NCI-H1694 treated with DMSO at 0.1 percent for 48 hours (cell line): ENCODE measurements at places on chromosomes 11 and 22.

DNA sequence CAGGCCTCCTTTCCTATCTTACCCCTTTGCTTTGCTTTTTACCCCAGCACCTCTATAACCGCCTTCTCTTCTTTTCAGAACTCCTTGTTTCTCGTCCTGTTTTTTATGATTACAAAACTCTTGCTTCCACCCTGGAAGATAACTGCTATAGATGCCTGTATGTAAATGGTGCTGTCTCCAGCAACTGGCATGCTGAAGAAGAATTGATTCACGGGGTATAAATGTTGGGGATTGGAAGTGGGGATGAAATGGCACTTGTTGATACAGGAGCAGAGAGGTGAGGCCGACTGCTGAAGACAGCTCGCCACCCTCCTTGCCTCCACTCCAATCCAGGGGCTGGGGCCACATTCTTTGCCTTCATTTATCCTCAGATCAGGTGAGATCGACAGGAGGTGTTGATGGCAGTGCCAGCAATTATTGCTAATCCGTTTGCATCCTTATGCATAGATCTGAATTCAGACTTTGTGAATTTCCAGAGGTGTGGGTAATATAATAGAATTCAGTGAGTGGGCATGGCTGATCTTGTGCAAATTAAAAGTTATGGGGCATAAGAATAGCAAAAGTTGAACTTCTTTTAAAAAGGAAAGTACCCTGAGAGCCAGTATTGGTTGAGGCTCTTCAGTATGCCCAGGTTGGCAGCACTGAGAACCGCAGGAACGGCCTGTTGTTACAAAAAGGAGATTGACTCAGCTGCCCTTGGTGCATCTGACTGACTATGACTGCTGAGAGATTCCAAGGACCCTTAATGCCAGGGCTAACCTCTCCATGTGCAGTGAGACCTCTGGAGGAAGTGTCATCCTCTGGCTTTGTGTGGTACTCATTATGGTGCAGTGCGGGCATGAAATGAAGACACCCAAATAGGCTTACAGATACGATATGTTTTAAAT is 5.3 kb downstream of the NEAT1 start:
- DNase-seq: no peak

GRCh38 chr11:57421805-57422204 is 5.1 kb downstream of the SLC43A3 start:
- no peak for DNase-seq

DNA sequence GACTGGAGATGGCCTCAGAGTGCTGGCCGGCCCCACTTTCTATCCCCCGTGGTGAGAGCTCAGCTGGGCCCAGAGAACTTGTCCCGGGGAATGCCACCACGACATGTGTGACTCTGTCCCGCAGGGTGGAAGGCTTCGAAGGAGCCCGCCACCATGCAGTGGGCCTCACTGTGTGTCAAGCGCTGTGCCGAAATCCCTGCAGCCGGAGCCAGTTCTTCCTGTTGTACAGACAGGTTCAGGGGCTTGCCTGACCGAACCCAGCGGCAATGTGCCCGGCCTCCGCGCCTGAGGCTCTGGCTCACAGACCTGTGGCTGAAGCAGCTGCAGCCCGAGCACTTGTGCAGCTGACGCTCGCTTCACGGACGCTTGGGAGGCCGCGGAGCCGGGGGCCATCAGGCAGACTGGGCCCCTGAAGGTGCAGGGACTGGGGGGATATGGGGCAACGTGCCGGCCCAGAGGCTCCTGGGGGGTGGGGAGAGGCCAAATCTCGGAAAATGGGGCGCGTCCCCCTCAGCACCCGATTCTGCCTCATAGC is 650 bp downstream of the PPM1F start:
- no peak for DNase-seq

DNA sequence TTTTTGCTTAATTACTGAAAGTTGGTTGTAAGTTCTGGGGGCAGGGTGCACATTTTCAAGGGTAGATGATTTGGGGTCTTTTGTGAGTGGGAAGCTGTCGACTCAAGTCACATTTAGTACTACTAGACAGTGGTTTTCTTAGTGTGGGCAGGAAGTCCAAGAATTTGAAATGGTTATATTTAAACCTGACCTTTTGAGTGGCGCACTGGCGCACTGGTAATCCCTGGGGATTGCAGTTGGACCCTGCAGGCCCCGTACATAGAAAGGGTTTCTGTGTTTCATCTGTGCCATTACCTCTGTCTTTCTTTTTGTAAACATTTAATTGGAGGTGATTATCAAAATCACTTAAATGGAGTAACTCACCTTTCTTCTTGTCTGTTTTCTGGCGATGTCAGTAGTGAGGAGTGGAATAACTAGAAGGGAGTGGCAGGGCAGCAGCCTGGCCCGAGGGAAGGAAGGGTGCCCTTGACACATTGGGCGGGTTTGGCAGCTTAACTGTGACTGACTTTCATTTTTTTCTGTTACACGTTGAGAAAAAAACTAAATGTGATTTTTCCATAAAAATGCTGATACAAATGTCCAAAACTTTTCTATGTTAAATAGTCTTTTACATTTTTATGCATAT is 101.8 kb upstream of the GAL start:
- no peak for DNase-seq

DNA sequence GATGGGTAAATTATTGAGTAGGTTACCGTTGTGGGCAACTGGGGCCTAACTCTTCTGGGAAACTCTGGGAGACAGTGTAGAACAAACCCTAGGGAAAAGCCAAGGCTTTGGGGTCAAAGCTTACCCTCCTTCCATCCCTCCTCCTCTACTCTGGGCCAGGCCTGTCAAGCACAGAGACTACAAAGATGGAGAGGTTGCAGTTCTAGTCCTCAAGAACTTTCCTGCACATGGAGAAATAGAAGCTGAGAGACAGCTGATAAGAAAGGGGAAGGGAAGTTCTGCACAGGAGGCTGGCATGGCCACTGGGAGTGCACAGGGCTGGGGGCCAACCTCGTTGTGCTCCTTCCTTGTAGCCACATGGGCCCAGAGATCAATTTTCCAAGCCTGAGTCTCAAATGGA is 67.2 kb upstream of the ALX4 start:
- no peak for DNase-seq

- no peak for DNase-seq
These were observed 60.2 kb downstream of the CDKN1C start for GRCh38 chr11:2825261-2825888.

DNA sequence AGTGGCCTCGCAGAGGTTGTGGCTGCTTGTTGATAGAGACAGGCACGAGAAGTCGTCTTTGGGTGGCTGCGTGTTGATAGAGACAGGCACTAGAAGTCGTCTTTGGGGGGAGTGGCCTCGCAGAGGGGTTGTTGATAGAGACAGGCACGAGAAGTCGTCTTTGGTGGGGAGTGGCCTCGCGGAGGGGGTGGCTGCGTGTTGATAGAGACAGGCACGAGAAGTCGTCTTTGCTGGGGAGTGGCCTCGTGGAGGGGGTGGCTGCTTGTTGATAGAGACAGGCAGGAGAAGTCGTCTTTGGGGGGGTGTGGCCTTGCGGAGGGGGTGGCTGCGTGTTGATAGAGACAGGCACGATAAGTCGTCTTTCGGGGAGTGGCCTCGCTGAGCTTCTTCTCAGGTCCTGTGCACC is 328.8 kb downstream of the TBC1D22A start:
- no peak for DNase-seq

GRCh38 chr11:100612766-100613165 is 74.3 kb upstream of the ARHGAP42 start:
- DNase-seq: no peak

DNA sequence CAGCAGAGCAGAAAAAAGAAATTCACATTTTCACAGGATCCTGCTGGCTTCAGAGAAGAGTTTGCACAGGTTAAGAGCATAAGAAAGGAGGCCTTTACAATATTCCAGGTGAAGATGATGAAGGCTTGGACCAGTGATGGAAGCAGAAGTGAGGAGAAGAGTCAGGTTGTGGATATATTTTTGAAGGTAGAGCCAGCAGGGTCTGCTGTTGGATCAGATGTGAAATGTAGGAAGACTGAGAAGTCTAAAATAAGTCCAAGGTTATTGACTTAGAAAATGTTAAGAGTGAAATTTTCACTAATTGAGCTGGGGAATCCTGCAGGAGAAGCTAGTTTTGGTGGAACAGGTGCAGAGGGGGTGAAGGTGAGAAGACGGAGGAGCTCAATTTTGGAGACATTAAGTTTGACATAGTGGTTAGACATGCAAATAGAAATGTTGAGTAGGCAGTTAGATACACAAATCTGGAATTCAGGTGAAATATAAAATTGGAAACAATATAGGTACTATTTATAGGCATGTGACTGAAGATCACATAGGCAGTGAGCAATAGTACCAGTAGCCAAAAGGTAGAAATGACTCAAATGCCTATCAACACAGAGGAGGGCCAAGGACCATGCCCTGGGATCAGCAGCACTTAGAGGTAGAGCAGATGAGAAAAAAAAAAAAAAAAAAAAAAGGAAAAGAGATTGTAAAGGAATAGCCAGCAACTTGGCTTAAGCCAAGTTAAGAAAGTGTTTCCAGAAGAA is 252.0 kb downstream of the AASDHPPT start:
- no peak for DNase-seq

- DNase-seq: no peak
These were observed at the start of gene THY1 for GRCh38 chr11:119422809-119423508. Gene THY1, minus strand, starts transcription at chr11:119423172. Its CDS starts 2,267 bp downstream, at chr11:119420905.

- no peak for DNase-seq
These were observed 113.8 kb downstream of the ATXN10 start for GRCh38 chr22:45785458-45785857.

GRCh38 chr11:123479048-123479837 is 49.2 kb downstream of the GRAMD1B start:
- no peak for DNase-seq

DNA sequence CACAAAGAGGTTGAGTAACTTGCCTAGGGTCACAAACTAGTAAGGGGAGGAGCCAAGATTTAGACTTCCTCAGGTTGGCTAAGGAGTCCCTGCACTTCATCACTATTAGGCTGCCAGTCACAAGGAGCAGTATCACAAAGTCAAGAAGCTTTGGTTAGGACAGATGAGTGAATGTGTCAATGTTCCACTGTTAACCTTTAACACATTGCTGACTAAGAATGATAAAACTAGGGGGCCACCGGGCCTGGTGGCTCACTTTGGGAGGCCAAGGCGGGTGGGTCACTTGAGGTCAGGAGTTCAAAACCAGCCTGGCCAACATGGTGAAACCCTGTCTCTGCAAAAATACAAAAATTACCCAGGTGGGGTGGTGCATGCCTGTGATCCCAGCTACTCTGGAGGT is 32.0 kb downstream of the TMEM123 start:
- no peak for DNase-seq

GRCh38 chr11:108975641-108976071 is 310.8 kb downstream of the DDX10 start:
- DNase-seq: no peak

GRCh38 chr22:20782596-20783299 is 8.8 kb downstream of the SERPIND1 start:
- no peak for DNase-seq

- no peak for DNase-seq
These were observed 71.0 kb upstream of the KIRREL3 start for GRCh38 chr11:127071606-127072005.

GRCh38 chr22:37520776-37521191 is 1.6 kb upstream of the CARD10 start:
- no peak for DNase-seq

GRCh38 chr11:79440571-79441460 is at the start of gene TENM4:
Gene TENM4, minus strand, starts transcription at chr11:79441030. Its CDS starts 371,086 bp downstream, at chr11:79069944.
- peak; percentile 47 for DNase-seq

GRCh38 chr11:47376107-47376524 is 2.2 kb downstream of the SPI1 start:
- no peak for DNase-seq

DNA sequence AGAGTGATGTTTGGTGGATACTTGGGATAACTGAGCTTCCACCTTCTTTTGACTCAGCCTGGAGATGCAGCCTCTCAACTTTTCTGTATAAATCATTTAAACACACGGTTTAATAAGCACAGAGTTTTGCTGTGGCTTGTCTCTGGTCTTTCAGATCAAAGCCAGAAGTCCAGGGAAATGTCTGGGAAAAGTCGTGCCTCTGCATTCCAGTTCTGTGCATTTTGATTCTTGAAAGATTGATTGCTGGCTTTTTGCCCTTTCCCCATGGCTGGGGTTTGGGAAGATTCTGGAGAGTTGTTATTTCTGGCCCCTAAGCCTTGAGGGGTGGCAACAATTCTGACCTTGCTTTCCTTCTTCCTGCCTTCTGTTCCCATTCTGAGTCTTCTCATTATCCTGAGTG is 154.1 kb downstream of the COMMD9 start:
- DNase-seq: no peak

DNA sequence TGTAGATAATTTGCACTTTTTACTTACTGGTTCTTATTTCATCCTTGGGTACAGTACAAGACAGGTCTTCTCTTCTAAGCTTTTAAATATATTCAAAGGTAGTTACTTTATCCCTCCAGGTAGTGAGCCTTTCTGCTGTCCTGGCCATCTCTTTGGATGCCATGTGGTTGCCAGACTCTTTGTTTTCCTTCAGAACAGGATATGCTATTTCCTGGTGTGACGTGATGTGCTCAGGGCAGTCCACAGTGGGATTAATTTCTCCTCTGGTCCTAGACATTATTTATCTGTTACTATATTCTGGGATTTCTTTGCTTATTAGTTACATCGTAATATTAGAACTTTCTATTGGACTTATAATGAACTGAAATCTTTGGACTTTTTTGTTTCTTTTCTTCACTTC is 63.7 kb downstream of the PPP6R3 start:
- DNase-seq: no peak

- no peak for DNase-seq
These were observed 864.2 kb downstream of the FAM181B start for GRCh38 chr11:81869351-81870065.

DNA sequence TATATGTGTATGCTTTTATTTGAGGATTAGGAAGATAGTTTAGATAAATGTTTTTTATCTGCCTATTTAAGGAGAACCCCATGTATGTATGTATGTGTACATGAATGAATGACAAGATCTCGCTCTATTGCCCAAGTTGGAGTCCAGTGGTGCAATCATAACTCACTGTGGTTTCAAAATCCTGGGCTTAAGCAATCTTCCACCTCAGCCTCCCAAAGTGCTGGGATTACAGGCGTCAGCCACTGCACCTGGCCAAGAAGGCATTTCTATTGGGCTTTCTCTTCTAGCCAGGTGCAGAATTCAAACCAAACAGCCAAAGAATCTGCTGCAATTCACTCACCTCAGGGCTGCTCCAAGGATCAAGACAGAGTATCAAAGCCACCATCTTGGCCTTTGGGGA is 25.5 kb upstream of the DGKZ start:
- no peak for DNase-seq

- DNase-seq: no peak
These were observed 1.1 kb downstream of the EED start for GRCh38 chr11:86245369-86246292.

- DNase-seq: no peak
These were observed 1.8 kb upstream of the SLC15A3 start for GRCh38 chr11:60953781-60954180.

- no peak for DNase-seq
These were observed 1.6 kb upstream of the B4GAT1 start for GRCh38 chr11:66349084-66349386.

- no peak for DNase-seq
These were observed 105.2 kb downstream of the NAV2 start for GRCh38 chr11:19817870-19818269.

DNA sequence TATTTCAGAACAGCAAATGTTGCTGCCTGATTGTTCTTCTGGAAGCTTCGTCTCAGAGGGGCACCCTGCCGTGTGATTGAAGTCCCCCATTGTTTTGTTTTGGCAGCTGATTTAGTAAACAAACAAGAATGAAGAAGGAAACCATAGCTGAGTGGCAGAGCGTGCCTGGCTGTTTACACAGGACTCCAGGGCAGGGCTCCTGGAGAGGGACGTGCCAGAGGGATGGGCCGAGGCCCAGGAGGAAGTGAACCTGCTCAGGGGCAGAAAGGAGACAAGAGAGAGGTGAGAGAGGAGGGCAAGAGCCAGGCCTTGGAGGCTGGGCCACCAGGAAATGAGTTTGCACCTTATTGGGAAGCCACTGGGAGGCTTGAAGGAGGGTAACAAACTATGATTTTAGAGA is 85.5 kb upstream of the B3GAT1 start:
- no peak for DNase-seq
